Activated T-helper 2 cell treated with anti-CD3 and anti-CD28 coated beads, Interferon-gamma antibody, Interleukin-2, Interleukin-4, amounts not matched to agents 10 μg/mL and 5 μg/mL and 100 μg/mL, durations not matched to agents 14 hours and 24 hours and 36 hours (primary cell): ENCODE measurements at places on chromosomes 13 and 19. TPM values are rescaled to one million over a fixed set of nuclear protein-coding genes. Genes with fewer than 3 reads are reported as not detected.

Gene OR4F17
- not detected in 2 replicates for total RNA-seq

Gene FCGBP
- total RNA-seq, result 2.4 and 2.5 TPM in 2 replicates

Gene ERICH6B
- not detected in 2 replicates for total RNA-seq

Gene POSTN
- not detected in 2 replicates for total RNA-seq

Gene SERPINE3
- total RNA-seq, result not detected in 2 replicates

Gene KIR3DL1
- not detected in 2 replicates for total RNA-seq

Gene SIGLEC5
- total RNA-seq, result not detected in 2 replicates

Gene RASIP1
- 0.57 and 1.0 TPM in 2 replicates for total RNA-seq

GRCh38 chr19:5799247-5800241 lies 5.3 kb upstream of the NRTN start:
- H3K4me3 ChIP-seq, result no peak overlapping the region
- peaks cover 10% of the 10 kb centered on the region for H3K27me3 ChIP-seq
- no peak for DNase-seq
- H3K4me1 ChIP-seq, result peaks cover 14% of the 10 kb centered on the region

- H3K4me1 ChIP-seq, result peaks cover 4% of the 10 kb centered on the region
- no peaks in the 10 kb centered on the region for H3K36me3 ChIP-seq
- peak; percentile 58 for DNase-seq
- peaks cover 15% of the 10 kb centered on the region for H3K27me3 ChIP-seq
- H3K27ac ChIP-seq, result no peak overlapping the region
These were observed 1.5 kb upstream of the CEACAM5 start for GRCh38 chr19:41706741-41707501.

DNA sequence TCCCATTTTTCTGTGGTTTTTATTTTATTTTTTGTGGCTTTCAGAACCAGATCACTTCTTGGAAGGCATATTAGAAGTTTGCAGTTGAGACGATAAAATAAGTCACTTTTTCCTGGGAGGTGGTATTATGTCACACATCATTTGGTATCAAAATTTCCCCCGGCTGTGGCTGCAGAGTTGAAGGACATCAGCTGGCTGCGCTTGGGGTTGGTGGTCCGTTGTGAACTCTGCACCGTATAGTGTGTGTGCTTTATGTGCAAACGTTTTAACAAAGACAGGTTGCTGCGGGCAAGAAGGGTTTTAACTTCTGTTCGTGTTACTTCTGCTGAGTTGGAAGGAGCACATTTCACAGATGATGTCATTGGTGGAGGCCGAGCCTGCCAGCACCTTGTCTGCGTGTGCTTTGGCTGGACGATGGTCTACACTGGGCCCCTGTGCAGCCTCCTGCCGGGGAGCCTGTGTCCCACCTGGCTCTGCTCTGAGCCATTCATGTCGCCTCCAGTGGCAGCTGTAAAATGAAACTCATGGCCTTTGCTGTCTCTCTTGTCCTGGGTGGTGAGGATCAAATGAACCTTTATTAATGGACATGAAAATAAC lies 9.6 kb downstream of the ATP11A start:
- H3K36me3 ChIP-seq, result peaks cover 26% of the 10 kb centered on the region
- no peak overlapping the region for H3K27ac ChIP-seq
- peaks cover 24% of the 10 kb centered on the region for H3K4me1 ChIP-seq
- no peak for DNase-seq
- H3K27me3 ChIP-seq, result no peaks in the 10 kb centered on the region

DNA sequence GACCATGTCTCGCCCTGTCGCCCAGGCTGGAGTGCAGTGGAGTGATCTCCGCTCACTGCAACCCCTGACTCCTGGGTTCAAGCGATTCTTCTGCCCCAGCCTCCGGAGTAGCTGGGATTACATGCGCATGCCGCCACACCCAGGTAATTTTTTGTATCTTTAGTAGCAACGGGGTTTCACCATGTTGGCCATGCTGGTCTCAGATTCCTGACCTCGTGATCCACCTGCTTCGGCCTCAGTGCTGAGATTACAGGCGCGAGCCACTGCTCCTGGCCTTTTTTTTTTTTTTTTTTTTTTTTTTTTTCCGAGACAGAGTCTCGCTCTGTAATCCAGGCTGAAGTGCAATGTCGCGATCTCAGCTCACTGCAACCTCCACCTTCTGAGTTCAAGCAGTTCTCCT lies 4.9 kb upstream of the KEAP1 start:
- H3K4me3 ChIP-seq, result no peak overlapping the region
- no peak for DNase-seq
- H3K36me3 ChIP-seq, result no peaks in the 10 kb centered on the region
- H3K4me1 ChIP-seq, result peaks cover 19% of the 10 kb centered on the region
- H3K27me3 ChIP-seq, result peaks cover 7% of the 10 kb centered on the region

GRCh38 chr19:17209126-17210036 lies 5.8 kb upstream of the USE1 start:
- H3K27ac ChIP-seq, result peak overlapping the region; percentile 78
- no peaks in the 10 kb centered on the region for H3K27me3 ChIP-seq
- no peak overlapping the region for H3K4me3 ChIP-seq
- DNase-seq, result peak; percentile 31
- peaks cover 11% of the 10 kb centered on the region for H3K4me1 ChIP-seq
- H3K36me3 ChIP-seq, result peaks cover 56% of the 10 kb centered on the region

- H3K27ac ChIP-seq, result no peak overlapping the region
- no peak overlapping the region for H3K4me3 ChIP-seq
- DNase-seq, result no peak
These were observed 4.7 kb upstream of the UQCRFS1 start for GRCh38 chr19:29217616-29218015.

DNA sequence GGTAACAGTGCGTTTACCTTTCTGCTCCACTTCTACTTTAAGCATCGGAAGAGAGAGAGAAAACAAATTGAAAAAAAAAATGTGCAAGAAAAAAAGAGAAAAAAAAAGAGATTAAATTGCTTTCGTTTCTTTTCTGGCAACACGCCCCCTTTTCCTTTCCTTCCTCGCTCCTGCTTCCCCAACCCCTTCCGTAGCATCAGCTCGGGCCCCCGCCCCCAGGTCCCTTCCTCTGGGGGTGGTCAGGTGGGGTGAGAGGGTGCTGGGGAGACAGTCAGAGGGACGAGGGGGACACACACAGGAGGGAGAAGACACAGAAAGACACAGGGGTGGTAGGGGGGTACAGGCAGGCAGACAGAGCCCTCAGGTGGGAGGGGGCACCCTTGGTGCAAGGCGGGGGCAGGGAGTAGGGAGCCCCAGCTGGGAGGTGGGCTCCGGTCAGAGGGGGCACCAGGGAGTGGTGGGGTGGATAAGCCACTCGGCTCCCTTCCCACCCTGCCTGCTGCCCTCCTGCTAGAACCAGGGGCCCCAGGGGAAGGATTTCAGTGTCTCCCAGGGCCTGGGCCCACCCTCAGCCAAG lies 30.7 kb upstream of the ASF1B start:
- no peaks in the 10 kb centered on the region for H3K27me3 ChIP-seq
- H3K27ac ChIP-seq, result no peak overlapping the region
- H3K4me3 ChIP-seq, result no peak overlapping the region
- peaks cover 17% of the 10 kb centered on the region for H3K36me3 ChIP-seq
- peaks cover 10% of the 10 kb centered on the region for H3K4me1 ChIP-seq
- DNase-seq, result no peak

DNA sequence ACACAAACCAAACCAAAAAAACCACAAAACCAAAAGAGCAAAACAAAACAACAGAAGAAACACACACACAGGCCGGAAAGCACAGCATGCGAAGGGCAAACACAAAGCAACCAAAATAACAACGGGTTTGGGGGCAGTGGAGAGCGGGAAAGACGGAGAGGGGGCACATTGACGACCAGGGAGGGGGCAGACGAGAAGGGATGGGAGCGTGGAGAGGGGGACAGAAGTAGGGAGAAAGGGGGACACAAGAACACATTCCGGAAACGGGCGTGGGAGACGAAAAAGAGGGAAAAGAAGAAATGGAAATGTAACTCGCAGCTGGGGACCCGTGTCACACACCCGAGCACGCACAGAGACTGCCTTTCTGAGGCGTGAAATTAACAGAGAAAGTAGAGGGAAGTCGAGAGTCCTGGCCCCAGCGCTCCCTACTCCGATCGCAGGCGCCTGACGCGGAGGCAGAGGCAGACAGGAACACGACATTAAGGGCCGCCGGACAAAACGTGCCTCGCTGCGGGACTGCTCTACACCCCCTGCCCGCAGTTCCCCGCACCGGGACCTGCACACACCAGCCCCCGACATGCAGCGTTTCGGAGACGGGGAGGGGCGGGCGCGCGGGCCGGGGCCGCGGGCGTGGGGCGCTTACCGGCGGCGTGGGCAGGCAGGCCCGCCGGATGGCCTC lies 652 bp downstream of the POU4F1 start:
- peak overlapping the region; percentile 83 for H3K4me3 ChIP-seq
- no peak for DNase-seq
- peaks cover 6% of the 10 kb centered on the region for H3K36me3 ChIP-seq
- H3K27me3 ChIP-seq, result peaks cover 86% of the 10 kb centered on the region
- H3K4me1 ChIP-seq, result peaks cover 35% of the 10 kb centered on the region
- peak overlapping the region; percentile 62 for H3K27ac ChIP-seq

GRCh38 chr13:20547479-20547908 lies 19.5 kb upstream of the IFT88 start:
- DNase-seq, result no peak
- H3K36me3 ChIP-seq, result no peaks in the 10 kb centered on the region
- H3K4me1 ChIP-seq, result no peaks in the 10 kb centered on the region
- no peak overlapping the region for H3K27ac ChIP-seq

GRCh38 chr19:51150627-51151026 lies 8.5 kb downstream of the SIGLEC7 start:
- H3K27ac ChIP-seq, result no peak overlapping the region
- H3K4me3 ChIP-seq, result no peak overlapping the region
- no peak for DNase-seq

DNA sequence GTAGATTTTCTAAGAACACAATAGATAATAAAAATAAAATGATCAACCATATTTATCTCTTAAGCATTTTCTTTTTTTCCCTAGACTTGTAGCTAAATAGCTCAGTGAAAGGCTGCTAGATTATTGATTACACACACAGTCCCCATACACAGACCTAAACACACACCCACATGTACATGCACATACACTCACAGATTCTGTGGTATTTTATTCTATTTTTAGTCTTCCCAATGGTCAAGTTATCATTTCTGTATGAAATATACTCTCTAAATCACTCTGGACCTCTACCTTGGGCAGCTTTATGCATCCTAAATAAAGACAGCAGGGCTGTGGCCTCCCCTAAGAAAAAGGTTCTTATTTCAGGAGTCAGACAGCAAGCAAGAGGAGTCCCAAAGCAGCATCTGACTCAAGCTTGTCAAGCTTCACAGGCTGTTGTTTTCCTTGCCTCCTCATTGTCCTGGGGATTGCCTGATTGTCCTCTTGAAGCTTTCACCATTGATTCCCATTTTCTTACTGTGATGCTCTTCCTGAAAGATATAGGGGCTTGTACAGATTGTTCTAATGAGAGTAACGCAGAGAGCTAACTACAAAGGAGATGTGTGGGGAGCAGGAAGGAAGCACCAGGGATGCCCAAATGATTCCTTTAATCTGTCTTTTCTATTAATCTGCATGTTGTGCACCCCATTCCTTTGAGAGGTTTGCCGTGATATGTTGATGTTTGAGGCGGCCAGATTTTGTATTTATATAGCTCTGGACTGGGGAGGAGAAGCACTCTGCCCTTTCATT lies 986.5 kb downstream of the PCDH17 start:
- no peaks in the 10 kb centered on the region for H3K36me3 ChIP-seq
- DNase-seq, result no peak
- no peaks in the 10 kb centered on the region for H3K4me1 ChIP-seq
- no peaks in the 10 kb centered on the region for H3K27me3 ChIP-seq
- H3K4me3 ChIP-seq, result no peak overlapping the region

DNA sequence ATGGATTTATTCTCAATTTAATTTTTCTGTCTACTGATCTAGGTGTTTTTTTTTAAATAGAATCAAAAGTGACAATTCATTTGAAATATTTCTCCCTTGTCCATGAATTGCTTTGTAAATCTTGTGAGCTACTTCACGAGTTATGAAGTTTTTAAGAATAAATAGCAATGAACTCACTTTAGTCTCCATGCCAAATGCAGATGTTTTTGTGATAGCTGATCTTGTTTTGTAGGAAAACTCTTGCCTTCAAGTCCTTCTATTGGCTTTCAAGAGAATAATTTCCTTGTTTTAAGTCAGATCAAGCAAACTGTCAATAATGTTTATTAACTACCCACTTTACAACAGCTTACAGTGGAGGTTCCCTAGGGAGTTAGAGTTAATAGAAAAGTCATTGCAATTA lies 99.8 kb downstream of the ITGBL1 start:
- no peak overlapping the region for H3K4me3 ChIP-seq

- H3K4me1 ChIP-seq, result peaks cover 32% of the 10 kb centered on the region
- peaks cover 18% of the 10 kb centered on the region for H3K27me3 ChIP-seq
- H3K27ac ChIP-seq, result peak overlapping the region; percentile 67
- H3K36me3 ChIP-seq, result peaks cover 3% of the 10 kb centered on the region
These were observed 801 bp downstream of the KCTD12 start for GRCh38 chr13:76885203-76886004.

GRCh38 chr13:101049166-101049850 lies 367.0 kb downstream of the NALCN start:
- no peaks in the 10 kb centered on the region for H3K4me1 ChIP-seq
- DNase-seq, result no peak
- no peaks in the 10 kb centered on the region for H3K27me3 ChIP-seq
- no peaks in the 10 kb centered on the region for H3K36me3 ChIP-seq
- no peak overlapping the region for H3K27ac ChIP-seq
- no peak overlapping the region for H3K4me3 ChIP-seq

- no peak for DNase-seq
- H3K4me3 ChIP-seq, result no peak overlapping the region
- no peak overlapping the region for H3K27ac ChIP-seq
- H3K4me1 ChIP-seq, result no peaks in the 10 kb centered on the region
These were observed 1.9 kb upstream of the SLITRK1 start for GRCh38 chr13:83884141-83884540.

- no peaks in the 10 kb centered on the region for H3K4me1 ChIP-seq
- no peaks in the 10 kb centered on the region for H3K36me3 ChIP-seq
- no peaks in the 10 kb centered on the region for H3K27me3 ChIP-seq
- H3K27ac ChIP-seq, result no peak within 1 kb of the TSS
- no peak for DNase-seq
- no peak within 1 kb of the TSS for H3K4me3 ChIP-seq
These were observed at the start of gene APOC4 for GRCh38 chr19:44942067-44942571. Gene APOC4 (plus strand): TSS chr19:44942237. CDS start chr19:44942278, 41 bp downstream.

DNA sequence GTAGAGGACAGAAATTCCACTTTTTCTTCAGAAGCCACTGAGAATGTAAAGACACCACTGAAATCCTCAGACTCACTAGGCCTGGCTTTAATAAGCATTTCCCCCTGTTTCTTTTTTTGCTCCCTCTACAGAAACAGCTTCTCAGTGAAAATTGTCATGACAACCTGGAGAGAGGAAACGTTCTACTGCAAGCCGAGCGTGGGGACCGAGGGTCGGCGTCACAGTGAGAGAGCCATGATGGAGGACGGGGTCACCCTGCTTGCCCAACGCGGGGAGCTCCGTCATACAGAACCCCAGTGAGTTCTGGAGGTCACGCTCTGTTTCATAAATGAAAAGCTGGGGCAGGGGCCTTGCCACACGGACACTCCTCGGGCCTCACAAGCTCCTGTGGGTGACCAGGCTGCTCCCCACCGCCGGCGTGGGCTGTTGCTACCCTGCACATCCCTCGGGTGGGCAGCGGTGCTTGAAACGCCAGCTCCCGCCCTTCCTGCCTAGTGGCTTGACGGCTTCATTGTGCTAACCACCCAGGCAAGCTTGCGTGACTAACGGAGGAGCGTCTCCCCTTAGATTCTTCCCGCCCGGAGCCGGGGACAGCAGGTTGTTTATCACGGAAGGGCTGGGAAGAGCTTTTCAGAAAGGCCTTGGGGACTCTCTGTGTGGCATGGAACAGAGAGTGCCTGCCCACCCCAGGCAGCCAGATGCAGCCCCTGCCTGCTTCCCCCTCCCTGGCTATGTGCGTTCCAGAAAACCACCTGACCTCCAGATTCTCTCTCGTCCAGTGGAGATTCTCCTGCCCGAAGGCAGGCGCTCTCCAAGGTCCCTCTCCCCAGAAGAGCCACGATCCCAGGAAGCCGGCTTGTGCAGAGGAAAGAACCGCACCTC lies 153.6 kb downstream of the KATNAL1 start:
- no peaks in the 10 kb centered on the region for H3K36me3 ChIP-seq
- no peak overlapping the region for H3K27ac ChIP-seq
- no peak for DNase-seq
- no peak overlapping the region for H3K4me3 ChIP-seq
